ENCODE measurements at places on chromosomes 6 and 20. TPM values are rescaled to one million over a fixed set of nuclear protein-coding genes. Genes with fewer than 3 reads are reported as not detected.

The BPI gene
- 0.33 TPM for total RNA-seq

The EGFL8 gene
- total RNA-seq = 8.9 TPM

The DDO gene
- total RNA-seq = 0.25 TPM

The DUSP15 gene
- 0.49 TPM for total RNA-seq

The FANCE gene
- total RNA-seq = 10.8 TPM

The VAPB gene
- total RNA-seq = 12.9 TPM

The GPR6 gene
- total RNA-seq = not detected

The TBC1D32 gene
- 1.8 TPM for total RNA-seq

Measured in mesangial cell (primary cell).